Cardiac septum (tissue), 1 donor: ENCODE measurements at places on chromosomes 6 and 20.
A peak's percentile ranks its signal among the peaks of the same experiment; 100 is the strongest.

GRCh38 chr6:152721956-152722355 lies 24.3 kb downstream of the MYCT1 start:
- DNase-seq = no peak

DNA sequence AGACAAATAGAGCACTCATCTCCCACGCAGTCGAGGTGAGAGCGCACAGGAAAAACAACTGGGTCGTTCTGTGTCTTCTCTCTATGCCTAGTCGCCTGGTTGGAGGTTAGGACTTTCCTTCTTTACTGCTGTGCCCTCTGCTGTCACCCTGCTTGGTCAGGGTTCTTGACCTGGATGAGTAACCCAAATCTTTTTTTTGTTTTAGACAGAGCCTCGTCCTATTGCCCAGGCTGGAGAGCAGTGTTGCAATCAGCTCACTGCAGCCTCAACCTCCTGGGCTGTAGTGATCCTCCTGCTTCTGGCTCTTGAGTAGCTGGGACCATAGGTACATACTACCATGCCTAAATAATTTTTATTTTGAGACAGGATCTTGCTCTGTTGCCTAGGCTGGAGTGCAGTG lies 24.5 kb downstream of the PRPF6 start:
- DNase-seq = no peak

- DNase-seq = no peak
Observed at GRCh38 chr6:37182736-37183590, 13.0 kb downstream of the PIM1 start.

DNA sequence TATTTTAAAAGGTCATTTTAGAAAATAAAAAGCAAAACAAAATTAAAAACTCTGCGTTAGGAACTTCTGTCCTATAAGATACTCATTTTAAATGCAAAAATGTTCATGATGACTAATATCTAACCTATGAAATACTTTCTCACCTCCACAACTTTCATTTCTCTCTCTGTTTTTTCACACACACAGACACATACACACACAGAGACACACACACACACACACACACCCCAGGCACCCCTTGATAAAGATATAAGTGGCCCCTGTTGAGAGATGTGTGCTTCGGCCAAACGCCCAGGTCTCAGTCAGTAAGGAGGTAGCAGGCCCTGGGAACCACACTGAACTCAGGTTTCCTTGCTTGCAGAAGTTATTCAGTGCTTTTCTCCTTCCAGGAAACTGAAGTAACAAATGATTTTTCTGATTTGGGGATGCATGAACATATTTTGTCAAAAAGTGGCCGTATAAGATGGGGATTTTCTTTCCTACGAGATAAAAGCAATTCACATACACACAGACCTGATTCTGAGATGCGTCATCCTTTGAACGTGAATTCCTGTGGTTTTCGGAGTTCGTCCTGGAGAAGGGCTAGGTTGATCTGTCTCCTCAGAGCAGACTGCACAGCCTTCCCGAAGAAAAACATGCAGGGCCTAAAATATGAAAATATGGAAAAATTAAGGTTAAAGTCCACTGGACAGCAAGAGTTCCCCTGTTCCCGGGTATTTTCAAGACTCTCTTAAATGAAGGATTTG lies 306.8 kb upstream of the FOXQ1 start:
- DNase-seq = no peak

- no peak for DNase-seq
Observed at GRCh38 chr6:3296078-3296477, 37.3 kb downstream of the PSMG4 start.

DNA sequence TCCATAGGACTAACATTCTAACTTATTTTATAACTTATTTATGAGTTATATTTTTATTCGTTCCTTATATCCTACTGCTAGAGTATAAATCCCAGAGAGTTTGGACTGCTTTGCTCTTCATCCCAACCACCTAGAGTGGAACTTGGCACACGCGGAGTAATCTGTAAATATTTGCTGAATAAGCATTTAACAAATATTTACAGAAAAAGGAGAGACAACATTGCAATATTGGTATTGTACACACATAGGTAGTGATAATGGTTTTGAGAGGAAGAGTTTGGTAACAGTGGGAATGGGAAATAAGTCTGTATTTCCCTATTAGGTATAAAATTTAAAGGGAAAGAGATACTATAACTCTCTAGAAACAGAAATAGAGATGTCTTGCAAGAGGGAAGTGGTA lies 634.8 kb upstream of the CITED2 start:
- no peak for DNase-seq

DNA sequence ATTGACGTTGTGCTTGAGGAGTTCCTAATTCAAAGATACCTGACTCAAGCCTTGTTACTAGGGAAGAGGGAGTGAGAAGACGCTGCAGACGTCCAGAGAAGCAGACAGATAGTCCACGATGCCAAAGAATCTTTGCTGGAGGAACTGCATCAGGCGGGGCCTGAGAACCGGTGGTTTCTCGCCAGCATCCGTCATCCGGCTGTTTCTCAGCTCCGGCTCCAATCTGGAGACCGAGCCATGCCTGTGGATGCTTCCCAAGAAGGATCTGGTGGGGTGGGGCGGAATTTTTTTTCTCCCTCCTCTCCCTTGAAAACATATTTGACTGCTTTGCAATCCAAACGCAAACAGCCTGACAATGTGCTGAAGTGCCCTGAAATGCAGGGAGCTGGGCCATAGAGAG lies 125.8 kb upstream of the SRSF6 start:
- DNase-seq = no peak

DNA sequence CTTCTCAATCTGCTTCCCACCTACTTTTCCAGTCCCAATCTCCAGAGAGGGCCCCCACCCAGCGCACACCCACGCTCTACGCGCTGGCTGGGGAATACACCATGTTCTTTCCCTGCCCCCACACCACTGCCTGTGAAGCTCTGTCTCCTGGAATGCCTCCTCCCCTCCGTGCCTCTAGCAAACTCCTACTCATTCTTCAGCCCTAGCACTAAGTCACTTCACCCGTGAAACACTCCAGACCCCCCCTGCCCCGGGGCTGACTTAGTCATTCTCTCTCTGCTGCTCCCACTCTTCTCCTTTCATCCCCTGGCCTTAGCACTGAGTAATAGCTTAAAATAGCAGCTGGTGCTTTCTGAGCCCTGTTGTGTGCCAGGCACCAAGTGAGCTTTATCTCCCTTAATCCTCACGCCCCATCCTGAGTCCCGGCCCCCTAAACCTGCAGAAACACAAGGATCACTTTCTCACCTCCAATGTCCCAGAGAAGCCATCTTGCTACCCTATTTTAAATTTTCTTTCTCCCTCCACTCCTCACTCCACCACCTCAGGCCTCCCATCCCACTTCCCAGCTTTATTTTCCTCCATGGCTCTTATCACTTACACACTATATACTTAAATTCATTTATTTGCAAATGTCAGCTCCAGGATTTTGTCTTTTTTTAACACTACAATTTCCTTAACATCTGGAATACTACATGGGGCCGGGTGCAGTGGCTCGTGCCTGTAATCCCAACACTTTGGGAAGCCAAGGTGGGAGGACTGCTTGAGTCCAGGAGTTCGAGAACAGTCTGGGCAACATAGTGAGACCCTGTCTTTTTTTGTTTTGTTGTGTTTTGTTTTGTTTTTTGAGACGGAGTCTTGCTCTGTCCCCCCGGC lies 6.3 kb upstream of the PARD6B start:
- peak; percentile 83 for DNase-seq

GRCh38 chr6:5199702-5200101 lies 61.0 kb downstream of the LYRM4 start:
- no peak for DNase-seq

DNA sequence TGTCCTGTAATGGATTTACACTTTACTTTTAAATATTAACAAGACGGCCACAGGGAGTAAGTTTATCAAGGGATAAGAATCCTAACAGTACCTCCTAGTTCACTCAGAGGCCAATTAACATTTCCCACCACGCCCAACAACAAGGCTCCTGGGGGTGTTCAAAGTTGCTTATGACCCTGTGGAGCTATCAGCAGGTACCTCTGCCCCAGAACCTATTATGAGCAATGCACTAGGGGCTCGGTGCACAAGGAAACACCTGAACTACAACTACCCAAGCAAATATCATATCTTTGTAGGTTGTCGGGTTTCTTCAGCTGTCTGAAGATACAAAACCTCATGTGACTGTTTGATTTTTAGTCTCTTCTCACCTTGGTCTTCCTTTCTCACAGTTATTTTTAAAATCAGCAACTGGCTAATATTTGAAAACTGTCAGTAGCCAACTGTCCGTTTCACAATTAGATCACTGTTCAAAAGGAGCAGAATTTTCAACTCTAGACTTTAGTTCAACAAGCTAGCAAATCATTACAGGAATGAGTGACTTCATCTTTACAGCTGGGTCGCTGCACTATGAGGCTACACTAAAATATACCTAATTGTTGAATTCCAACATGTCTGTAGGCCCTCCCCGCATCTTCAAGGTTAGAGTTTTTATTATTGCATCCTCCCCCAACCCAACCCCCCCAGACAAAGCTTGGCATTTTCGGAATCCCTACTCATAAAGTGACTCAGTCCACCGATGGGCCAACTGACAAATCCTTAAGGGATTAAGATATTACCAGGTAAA lies 38.1 kb downstream of the B4GALT5 start:
- DNase-seq = no peak

GRCh38 chr6:161259302-161259701 lies 14.6 kb downstream of the AGPAT4 start:
- DNase-seq = no peak

GRCh38 chr6:56282391-56282790 lies 35.0 kb upstream of the COL21A1 start:
- no peak for DNase-seq
